Activated CD4-positive, alpha-beta T cell treated with anti-CD3 and anti-CD28 coated beads, Interleukin-2, amount 10 ng/mL, durations not matched to agents 24 days and 14 days (primary cell): ENCODE measurements at places on chromosomes 7 and 10. TPM values are rescaled to one million over a fixed set of nuclear protein-coding genes. Genes with fewer than 3 reads are reported as not detected.
A peak's percentile ranks its signal among the peaks of the same experiment; 100 is the strongest.

Gene SGMS1
- total RNA-seq, result 14.2 and 14.3 TPM in 2 replicates

GRCh38 chr10:101394524-101395133 lies 40.7 kb downstream of the BTRC start:
- DNase-seq, result no peak

Gene STEAP2
- 0.02 TPM in 1 of 2 replicates, not detected in the other for total RNA-seq

Gene IL15RA
- total RNA-seq, result 24.4 and 25.5 TPM in 2 replicates

DNA sequence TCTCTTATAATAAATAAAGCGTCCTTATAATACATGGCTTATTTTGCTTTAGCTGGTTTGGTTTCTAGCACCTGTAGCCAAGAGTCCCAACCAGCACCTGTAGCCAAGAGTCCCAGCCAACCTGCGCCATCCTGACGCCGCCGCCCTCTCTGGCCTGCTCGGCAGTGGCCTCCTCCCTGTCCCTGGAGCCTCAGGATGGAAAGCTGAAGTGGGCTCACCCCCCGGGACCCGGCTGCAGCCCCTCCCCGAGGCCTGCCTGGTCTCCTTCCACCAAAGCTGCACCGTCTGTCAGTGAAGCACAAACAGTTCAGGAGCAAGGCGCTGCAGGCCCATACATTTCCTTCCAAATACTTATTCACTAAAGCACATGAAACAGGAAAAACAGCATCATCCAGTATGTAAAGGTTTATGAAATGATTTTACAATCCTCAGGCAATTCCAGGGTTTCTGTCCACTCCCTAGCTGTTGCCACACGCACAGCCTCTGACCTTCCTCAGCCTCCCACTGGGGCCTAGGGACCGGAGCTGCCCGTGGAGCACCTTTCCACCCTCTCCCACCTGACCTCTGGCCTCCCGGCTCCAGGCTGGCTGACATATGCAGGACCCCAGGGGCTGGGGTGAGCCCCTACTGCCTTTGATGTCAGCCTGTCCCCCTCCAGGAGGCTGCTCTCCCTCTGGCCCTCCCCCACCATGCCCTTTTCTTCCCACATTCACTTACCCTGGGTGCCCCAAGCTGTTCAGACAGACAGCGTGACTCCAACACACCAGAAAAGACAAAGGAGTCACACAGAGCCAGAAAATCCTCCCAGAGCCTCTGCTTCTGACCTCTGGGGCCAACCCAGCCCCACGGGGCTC lies 149.6 kb upstream of the PPP2R2D start:
- DNase-seq, result no peak

- DNase-seq, result peak; percentile 78
Observed at GRCh38 chr10:11208908-11209829, 191.5 kb downstream of the CELF2 start.

Gene PDE1C
- total RNA-seq, result not detected in 2 replicates

DNA sequence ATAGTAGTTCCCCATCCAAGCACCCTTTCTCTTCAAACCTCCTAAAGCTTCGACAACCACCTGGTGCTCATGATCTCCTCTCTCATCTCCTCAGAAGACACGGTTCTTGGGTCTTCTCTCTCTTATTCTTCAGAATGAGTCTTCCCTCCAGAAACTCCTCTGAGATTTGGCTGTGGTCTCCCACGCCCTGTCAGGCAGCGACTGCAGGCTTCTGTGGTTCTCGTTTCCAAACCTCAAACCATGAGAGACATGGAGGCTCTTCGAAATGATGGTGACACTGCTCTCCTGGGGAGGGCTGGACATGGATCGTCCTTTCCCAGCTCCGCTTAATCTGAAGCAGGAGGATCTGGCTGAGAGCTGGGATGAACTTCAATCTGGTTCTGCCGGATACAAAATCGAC lies 78.6 kb upstream of the PITRM1 start:
- DNase-seq, result no peak

- DNase-seq, result no peak
Observed at GRCh38 chr7:129939881-129940280, 12.9 kb downstream of the UBE2H start.

- no peak for DNase-seq
Observed at GRCh38 chr7:101328159-101328558, 6.5 kb upstream of the IFT22 start.

DNA sequence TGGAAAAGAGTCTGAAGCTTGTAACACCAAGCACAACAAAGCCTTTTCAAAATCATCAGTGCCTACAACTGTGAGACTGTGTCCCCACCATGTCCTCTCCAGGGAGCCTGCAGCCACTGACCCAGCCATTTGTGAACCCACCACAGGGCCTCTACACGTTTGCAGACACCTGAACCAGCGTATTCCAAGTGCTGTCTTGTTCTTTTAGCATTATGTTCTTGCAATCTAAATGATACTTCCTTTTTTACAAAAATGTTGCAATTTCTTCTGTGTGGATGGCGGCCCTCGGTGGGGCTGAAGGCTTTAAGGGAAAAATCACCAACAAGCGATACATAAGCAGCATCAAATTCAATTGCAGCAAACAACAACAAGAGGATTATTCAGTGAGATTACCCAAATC lies 403.2 kb upstream of the MGMT start:
- no peak for DNase-seq

- no peak for DNase-seq
Observed at GRCh38 chr7:70565721-70566370, 566.1 kb upstream of the GALNT17 start.

DNA sequence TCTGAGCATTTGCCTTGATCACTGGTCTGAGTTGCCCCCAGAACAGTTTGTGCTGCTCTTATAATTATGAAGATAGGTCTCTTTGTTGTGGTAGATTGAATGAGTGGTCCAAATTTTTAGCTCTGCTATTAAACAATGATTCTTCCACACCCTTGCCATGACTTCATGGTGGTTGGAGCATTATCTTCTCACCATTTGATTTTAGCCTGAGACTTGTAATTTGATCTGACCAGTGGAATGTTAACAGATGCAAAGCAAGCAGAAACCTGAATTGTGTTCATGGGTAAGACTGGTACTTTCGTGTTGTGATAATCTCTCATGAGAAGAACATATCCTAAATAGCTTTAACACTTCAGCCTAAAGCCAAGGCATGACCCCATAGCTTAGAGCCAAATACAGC lies 139.1 kb downstream of the TFPI2 start:
- DNase-seq, result no peak

DNA sequence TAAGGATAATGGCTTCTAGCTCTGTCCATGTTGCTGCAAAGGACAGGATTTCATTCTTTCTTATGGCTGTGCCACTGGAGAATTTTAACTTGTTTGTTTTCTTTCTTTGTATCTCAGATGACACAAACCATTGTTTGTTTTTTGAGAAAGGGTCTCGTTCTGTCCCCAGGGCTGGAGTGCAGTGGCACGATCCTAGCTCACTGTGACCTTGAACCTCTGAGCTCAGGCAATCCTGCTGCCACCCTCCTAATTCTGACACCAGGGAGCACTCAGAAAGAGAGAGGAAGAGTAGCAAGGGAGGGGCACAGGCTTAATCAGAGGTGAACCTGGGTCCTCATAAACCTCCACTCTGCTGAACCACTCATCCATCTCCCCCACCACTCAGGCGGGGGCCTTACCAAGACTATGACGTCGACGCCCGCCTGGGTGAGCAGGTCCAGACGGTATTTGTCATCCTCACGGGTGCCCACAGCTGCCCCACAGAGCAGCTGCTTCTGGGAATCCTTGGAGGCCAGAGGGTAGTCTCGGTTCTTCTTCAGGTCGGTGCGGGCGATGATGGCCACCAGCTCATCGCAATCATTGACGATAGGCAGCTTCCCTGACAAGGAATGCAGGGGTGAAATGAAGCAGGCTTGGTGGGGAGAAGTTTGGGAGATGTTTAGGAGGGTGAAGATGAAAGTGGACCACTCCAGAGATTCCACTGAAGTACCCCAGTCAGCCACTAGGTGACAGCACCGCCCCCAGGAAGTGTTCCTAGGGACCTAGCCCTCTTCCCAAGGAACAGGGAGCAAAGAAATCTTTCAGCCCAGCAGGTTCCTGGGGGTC lies 11.6 kb downstream of the IMPDH1 start:
- peak; percentile 81 for DNase-seq

GRCh38 chr10:10130686-10131085 lies 887.0 kb upstream of the CELF2 start:
- no peak for DNase-seq

- DNase-seq, result no peak
Observed at GRCh38 chr10:86300399-86300925, 66.1 kb downstream of the GRID1 start.

GRCh38 chr10:66144016-66144415 lies 781.8 kb upstream of the LRRTM3 start:
- DNase-seq, result no peak

DNA sequence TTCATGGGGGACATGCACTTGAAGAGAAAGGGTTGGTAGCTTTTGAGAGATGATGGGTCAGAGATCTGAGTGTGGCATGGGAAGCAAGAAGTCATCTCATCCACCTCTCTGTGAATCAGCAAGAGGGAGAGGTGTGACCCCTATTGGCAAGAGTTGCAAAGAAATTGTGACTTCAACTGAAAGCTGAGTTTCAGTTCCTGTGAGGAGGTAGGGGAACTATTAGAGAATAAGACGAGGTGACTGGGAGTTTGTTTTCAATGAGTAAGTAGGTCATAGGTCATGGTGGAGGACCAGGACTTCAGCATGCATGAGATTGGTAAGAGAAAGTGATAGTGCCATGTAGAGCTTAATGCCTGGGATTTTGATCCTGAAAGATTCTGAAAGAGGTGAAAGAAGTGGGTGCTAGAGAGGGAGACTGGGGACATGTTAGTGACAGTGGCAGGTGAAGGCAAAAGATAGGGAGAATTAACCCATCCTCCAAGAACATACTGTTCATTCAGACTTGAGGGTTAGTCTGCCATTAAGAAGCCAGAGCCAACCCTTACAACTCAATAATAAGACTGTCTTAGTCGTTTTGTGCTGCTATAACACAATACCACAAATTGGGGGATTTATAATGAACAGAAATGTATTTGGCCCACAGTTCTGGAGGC lies 75.5 kb upstream of the CAPZA2 start:
- peak; percentile 65 for DNase-seq

Gene TMEM60
- 9.7 and 10.3 TPM in 2 replicates for total RNA-seq
